ENCODE measurements at places on chromosomes 6 and 20. TPM values are rescaled to one million over a fixed set of nuclear protein-coding genes. Genes with fewer than 3 reads are reported as not detected.

DNA sequence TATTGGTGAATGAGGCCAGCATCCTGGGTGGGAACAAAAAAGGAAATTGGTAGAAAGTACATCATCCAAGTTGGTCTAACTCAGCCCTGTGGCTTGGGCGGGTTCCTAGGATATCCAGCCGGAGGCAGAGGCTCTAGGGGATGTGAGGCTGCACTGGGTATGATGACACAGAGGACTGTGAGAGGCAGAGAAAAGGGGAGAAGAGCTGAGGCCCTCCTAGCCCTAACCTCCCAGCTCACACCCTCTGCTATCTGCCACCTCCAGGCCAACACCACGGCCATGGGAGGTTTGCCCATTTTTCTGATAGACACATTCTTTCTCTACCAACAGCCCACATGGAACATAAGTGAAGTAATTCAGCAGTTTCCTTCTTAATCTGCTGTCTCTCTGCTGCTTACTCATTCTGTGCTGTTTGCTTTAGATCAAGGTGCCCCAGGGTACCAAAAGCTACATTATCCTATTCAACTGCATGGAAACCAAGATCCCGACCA, 284.4 kb downstream of the ESR1 start:
- no peak for DNase-seq

- no peak for DNase-seq
Measured at GRCh38 chr6:31216208-31216898, 45.9 kb upstream of the POU5F1 start.

DNA sequence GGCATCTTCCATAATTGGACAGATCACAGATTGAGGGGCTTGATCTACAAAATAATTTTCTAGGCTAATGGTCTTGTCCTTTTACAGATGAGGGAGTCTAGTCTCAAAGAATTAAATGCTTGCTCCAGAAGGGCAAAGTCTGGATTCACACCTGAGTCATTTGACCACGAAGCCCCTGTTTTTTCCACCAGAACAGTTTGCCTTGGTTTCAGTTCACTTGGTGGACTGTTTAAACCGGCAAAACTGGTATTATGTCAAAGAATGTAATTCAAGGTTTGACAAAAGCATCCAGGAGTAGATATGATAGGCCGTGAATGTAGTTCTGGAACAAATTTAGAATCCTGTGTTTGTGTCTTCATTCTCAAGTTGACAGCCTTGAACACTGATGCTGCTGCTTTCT, 3.3 kb downstream of the MYO6 start:
- no peak for DNase-seq

- no peak for DNase-seq
Measured at GRCh38 chr20:4260102-4260501, 244.7 kb upstream of the RNF24 start.

GRCh38 chr6:155247618-155248007, 16.2 kb upstream of the CLDN20 start:
- DNase-seq: no peak

Gene SLC17A9
- 43.5 TPM for total RNA-seq
